ENCODE measurements at places on chromosomes 1 and 21. TPM values are rescaled to one million over a fixed set of nuclear protein-coding genes. Genes with fewer than 3 reads are reported as not detected.

KANK4 gene
- not detected for total RNA-seq

GRCh38 chr1:9569267-9569666 is 19.4 kb upstream of the TMEM201 start:
- no peak for DNase-seq
- H3K4me3 ChIP-seq: no peak overlapping the region
- no peaks in the 10 kb centered on the region for H3K27me3 ChIP-seq

GRCh38 chr1:153553096-153553495 is 4.0 kb upstream of the S100A3 start:
- H3K4me3 ChIP-seq: no peak overlapping the region
- peaks cover 8% of the 10 kb centered on the region for H3K4me1 ChIP-seq
- no peaks in the 10 kb centered on the region for H3K27me3 ChIP-seq

NT5C1A gene
- not detected for total RNA-seq

C1orf115 gene
- total RNA-seq: 1.3 TPM

TUT4 gene
- 51.2 TPM for total RNA-seq

DNA sequence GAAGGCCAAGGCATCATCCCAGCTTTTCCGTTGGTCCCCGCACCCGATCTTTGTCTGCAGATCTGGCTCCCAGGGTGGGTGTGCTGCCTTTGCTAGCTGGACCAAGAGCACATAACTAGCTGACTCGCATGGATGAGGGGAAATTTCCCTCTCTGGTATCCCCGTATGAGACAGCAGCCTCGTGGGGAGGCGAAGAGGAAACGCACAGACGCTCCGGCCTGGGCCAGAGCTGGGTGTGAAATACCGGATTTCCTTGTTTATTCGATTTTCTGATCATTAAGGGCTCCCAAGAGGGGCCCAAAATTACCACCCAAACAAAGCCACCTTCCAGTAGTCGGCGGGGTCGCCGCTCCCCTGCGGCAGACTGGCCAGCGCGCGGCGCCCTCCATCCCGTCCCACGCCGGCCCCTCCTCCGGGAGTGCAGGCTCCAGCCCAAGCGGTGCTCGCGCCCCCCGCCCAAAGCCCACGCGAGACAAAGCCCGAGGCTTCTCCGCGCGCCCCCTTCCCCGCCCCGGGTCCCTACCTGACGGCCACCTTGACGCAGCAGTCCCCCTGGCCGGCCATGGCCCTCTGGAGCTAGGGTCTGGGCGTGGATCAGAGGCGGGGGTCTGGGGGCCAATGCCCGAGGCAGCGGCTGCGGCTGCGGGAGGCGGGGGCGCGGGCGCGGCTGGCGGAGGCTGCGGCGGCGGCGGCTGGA is 546 bp downstream of the KIF21B start:
- peaks cover 76% of the 10 kb centered on the region for H3K4me1 ChIP-seq
- peak overlapping the region; percentile 100 for H3K27ac ChIP-seq
- H3K4me3 ChIP-seq: peak overlapping the region; percentile 90
- DNase-seq: peak; percentile 74

DNA sequence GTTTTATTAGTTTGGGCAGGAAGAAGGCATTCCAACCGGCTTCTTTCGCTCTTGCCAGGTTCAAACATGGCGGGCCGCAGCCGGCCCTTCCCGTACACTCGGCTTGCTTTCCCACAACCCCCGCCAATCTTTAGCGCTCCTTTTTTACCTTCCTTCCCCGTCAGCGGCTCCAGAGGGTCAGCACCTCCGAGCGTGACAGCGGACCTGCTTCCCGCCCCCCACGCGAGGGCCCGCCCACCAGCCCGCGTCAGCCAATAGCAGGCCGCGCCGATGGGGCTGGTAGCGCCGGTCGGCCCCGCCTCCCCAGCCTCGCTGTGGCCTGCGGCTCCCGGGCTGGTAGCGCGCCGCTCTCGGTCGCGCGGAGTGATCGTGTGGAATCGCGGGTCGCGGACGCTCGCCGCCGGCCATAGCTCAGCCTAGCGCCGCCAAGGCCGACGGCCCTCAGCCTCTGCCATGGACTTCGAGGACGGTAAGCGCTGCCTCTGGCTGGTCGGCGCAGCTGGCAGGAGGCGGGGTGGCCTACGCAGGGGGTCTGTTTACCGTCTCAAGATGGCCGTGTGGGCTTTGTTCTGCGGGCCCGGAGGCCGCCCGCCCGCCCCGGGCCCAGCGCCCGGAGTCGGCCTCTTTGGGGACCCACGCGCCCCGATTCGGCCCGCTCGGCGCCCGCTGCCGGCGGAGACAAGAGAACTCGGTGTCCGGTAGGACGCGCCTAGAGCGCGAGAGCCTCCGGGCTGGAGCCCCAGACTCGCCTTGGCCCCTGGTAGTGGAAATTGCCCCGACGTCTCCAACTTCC is at the start of gene ZNF326:
TSS of gene ZNF326 (plus strand) at position 306 of the 793 bp plus-strand sequence. CDS start at position 454, 148 bp downstream.
- H3K27ac ChIP-seq: peak within 1 kb of the TSS; percentile 90
- H3K36me3 ChIP-seq: peaks cover 13% of the 10 kb centered on the region
- H3K4me3 ChIP-seq: peak within 1 kb of the TSS; percentile 96
- DNase-seq: peak; percentile 94
- H3K4me1 ChIP-seq: peaks cover 42% of the 10 kb centered on the region

DNA sequence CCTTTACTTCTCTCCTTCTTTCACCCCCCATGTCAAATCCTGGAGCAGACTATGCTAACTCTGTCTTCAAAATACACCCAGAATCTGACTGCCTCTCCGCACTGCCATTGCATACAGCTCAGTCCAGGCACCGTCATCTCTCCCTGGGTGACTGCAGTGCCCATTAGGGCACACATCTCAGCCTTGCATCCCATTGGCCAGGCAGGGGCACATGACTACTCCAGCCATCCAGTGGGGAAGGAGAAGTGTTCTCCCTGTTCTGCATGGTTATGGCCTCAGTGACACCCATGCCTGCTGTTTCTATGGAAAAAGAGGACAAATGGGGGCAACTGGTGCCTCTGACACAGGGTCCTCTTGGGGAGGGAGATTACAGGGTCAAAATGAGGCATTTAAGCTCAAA is 270.5 kb downstream of the MATN1 start:
- H3K27me3 ChIP-seq: no peaks in the 10 kb centered on the region
- no peak overlapping the region for H3K4me3 ChIP-seq
- H3K4me1 ChIP-seq: no peaks in the 10 kb centered on the region
- no peak overlapping the region for H3K27ac ChIP-seq

- no peak overlapping the region for H3K27ac ChIP-seq
- no peak overlapping the region for H3K4me3 ChIP-seq
- no peaks in the 10 kb centered on the region for H3K36me3 ChIP-seq
- H3K4me1 ChIP-seq: no peaks in the 10 kb centered on the region
- no peaks in the 10 kb centered on the region for H3K27me3 ChIP-seq
Measured at GRCh38 chr1:185463433-185463832, 146.4 kb upstream of the IVNS1ABP start.

DNA sequence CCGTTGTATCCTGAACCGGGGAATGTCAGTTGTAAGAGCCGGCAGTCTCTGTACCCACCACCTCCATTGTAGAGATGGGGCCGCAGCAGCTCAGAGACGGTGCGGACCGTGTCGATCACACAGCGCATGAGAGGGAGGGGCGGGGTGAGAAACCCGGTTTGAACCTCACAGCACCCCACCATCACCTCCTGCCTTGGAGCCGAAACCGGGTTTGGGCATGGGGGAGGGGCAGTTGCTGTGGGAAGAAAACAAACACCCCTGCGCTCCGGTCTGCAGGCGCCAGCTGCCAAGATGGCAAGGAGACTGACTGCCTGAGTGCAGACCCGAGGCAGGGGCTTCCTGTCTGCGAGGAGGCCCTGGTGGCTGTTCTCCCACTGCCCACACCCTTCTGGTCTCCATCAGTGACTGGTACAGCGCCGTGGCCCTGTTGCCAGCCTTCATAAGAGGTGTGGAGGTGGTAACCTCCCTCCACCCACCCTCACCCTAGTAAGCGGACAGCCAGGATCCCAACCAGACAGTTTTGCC is 69.2 kb upstream of the SSBP3 start:
- peak overlapping the region; percentile 42 for H3K4me3 ChIP-seq
- H3K36me3 ChIP-seq: no peaks in the 10 kb centered on the region
- H3K27me3 ChIP-seq: no peaks in the 10 kb centered on the region
- peak; percentile 65 for DNase-seq
- no peak overlapping the region for H3K27ac ChIP-seq

LORICRIN gene
- total RNA-seq: not detected

DNA sequence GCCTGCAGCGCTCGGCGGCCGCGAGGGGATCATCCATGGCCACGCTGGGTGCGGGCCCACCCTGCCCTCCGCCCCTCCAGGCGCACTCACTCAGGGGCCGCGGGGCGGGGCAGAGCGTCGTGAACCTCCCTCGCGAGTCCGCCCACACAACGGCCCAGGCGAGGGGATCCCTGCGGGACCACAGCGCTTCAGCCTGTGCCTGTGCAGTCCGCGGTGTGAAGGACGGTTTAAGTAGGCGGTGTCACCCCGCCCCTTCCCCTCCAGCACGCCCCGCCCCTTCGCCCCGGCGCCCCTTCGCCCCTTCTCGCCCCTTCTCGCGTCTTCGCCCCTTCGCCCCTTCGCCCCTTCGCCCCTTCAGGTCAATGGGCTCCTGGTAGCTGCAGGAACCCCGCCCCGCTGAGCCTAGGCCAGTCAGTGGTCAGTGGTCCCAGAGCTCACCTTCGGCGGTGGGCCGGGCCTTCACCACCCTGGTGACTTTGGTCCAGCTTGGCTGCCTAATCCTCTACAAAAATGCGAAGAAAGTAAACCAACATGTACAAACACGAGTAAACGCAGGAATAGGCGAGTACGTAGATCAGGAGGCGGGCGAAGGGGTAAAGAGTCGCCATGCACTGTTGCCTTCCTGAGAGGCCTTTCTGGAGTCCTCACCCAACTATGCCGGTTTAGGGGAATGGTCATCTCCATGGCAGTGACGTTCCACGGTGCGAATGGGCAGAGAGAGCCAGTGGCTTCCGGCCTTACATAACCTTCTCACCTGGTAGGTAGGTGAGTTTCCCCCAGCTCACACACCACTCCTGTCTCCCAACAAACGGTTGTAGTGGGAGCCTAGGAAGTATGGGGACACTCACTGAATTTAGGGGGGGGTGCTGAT is 19.6 kb upstream of the DMRTB1 start:
- no peaks in the 10 kb centered on the region for H3K4me1 ChIP-seq
- H3K36me3 ChIP-seq: no peaks in the 10 kb centered on the region
- no peak overlapping the region for H3K4me3 ChIP-seq
- no peak for DNase-seq

ACTN2 gene
- total RNA-seq: 0.36 TPM

All from activated naive CD4-positive, alpha-beta T cell treated with anti-CD3 and anti-CD28 coated beads for 36 hours (primary cell).